H54 (cell line): ENCODE measurements at places on chromosomes 4 and X.

DNA sequence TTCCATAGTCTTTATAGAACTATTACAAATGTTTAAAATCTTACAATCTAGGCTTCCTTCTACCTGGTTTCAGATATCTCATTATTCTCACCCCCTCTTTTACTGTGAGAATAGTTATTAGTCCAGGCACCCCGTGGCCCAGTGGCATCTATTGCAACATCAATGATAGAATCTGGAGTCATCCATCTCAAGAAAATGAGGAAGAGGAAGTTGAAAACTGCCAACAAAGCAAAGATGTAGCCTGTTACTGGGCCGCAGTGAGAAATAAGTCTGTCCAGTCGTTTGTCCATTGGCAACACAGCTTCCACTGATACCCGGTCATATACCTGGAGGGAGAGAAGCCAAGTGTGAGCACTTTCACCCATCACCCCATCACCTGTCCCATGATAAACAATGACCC lies 6.0 kb upstream of the ASB11 start:
- no peak for DNase-seq

GRCh38 chr4:136900696-136901095 lies 631.6 kb downstream of the PCDH18 start:
- no peak for DNase-seq

GRCh38 chrX:150486011-150486410 lies 82.4 kb upstream of the MTM1 start:
- peak; percentile 15 for DNase-seq

- DNase-seq = no peak
These were observed 123.3 kb downstream of the EPHA5 start for GRCh38 chr4:65546882-65547416.

DNA sequence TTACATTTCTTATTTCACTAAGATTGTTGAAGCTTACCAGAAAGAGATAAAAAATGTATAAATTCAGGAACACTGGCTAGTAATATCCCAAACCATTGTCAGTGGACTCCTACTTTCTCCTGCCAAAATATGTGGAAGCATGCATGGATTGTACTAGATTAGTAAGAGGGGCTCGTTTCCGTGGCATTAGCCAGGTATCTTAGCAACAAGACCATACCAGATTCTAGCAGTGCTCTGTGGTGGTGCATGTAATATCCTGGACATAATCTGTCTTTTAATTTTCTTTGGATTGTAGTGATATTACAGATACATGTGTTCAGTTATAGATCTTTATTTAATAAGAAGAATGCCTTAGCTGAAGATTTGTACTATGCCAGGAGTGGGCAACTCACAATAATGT lies 371.9 kb upstream of the PITX2 start:
- DNase-seq = no peak

DNA sequence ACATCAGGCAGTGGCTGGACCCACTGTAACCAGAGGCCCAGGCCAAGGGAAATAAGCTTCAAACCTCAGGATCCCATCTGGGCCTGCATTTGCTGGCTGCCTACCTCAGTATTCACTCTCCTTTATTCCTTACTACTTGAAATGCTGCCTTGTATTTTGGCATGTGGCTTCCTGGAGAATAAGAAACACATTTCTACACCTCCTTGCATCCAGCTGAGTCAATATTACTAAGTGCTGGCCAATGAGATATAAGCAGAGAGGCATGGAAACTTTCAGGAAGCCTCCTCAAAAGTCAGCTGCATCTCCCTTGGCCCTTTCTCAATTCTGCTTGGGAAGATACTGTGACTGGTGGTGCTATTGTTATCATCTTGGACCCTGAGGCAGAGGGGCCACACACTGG lies 59.8 kb upstream of the RELL1 start:
- DNase-seq = no peak

GRCh38 chr4:151324752-151325110 lies 674 bp downstream of the SH3D19 start:
- DNase-seq = peak; percentile 32

DNA sequence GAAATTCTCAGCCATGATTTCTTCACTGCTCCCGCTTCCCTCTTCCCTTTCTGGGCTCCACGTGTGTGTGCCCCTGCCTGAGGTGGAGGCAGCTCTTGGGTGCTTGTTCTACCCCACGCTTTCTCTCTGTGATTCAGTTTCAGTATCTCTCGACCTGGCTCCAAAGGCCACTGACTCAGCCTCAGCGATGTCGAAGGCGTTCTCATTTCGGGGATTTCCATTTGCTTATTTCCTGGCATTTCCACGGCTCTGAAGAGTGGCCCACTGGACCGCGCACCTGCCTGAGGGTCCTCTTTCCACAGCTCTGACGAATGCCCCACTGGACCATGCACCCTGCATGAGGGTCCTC lies 52.4 kb downstream of the GAK start:
- DNase-seq = no peak

- no peak for DNase-seq
These were observed 199.5 kb downstream of the MAML3 start for GRCh38 chr4:139954512-139954911.

DNA sequence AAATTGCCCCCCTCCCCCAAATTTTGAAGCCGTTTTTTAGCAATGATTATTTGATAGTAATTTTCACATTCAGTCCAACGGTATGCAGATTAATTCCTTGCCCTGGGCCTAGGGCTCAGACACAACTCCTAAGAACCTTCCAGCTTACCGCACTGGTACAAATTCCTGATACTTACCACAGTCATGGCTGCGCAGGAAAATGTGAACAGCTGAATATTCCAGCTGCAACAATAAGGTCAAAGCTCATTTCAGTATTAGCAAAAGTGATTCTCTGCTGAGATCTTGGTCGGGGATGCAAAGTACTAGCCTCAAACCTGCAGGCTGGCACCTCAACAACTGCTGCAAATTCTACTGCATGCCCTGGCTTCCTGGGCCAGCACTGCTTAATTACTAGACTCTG lies 3.0 kb downstream of the ATP11C start:
- no peak for DNase-seq

GRCh38 chrX:117407449-117408150 lies 709.0 kb downstream of the KLHL13 start:
- DNase-seq = no peak

GRCh38 chr4:103429283-103429682 lies 231.1 kb upstream of the CENPE start:
- DNase-seq = no peak

- no peak for DNase-seq
These were observed 10.4 kb downstream of the SLC9B1 start for GRCh38 chr4:103008875-103009729.

- no peak for DNase-seq
These were observed 104.4 kb downstream of the ADRA2C start for GRCh38 chr4:3870567-3870962.

GRCh38 chr4:71181332-71181731 lies 157.5 kb upstream of the SLC4A4 start:
- DNase-seq = no peak

- DNase-seq = no peak
These were observed 716 bp downstream of the FHIP1A start for GRCh38 chr4:151409470-151410313.

DNA sequence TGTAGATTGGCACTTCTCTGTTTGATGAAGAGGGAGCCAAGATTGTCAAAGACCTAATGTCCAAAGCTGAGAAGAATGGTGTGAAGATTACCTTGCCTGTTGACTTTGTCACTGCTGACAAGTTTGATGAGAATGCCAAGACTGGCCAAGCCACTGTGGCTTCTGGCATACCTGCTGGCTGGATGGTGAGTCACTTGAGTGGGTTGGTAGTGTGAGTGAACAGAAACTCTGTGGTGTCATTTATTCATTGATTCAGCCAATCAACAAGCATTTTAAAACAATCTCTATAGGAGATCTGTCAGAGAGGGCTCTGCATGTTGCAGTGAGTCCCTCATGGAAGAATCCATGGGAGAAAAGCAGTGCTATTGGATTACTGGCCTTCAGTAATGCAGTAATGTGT lies 16.3 kb downstream of the TAF9B start:
- DNase-seq = no peak

- DNase-seq = no peak
These were observed 374.3 kb downstream of the IQCM start for GRCh38 chr4:149441338-149441737.

DNA sequence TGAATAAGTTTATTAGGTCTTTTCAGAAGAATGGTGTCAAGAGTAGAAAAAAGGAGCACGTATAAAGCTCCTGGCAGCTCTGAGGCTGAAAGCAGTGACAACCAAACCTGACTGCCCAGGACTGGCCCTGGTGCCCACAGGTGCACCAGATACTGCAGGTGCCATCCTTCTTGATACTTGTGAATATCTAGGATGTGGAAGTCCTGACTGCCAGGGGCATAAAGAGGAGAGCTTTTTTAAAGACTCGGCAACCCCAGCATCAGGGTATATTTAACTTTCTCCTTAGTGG lies 60.7 kb downstream of the TMEM150C start:
- no peak for DNase-seq

GRCh38 chr4:39563346-39563847 lies 36.2 kb upstream of the UGDH start:
- DNase-seq = no peak

DNA sequence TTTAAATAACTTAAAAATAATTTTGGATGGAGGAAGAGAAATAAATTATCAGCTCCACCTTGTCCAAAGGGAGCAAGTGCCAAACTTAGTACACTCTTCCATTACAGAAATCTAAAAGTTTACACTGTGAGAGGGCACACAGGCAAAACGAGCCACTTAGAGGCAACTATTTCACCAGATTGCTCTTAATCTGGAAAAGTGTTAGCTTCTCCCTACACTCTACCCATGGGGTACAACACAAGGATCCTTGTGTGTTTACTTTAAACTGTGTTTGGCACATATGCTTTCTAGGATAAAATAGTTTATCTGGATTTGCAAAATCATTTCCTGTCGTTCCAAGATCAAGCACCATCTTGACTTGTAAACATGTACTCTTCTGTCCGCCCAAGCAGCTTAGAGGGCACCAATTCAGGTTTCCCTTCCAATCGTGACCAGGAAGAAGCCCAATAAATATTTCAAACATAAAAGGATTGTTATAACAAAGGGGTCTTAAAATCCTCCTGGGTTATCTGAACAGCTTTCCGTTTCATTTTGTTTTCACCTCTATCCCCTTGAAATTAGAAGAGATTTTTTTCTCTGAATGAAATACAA lies 29.0 kb upstream of the KDR start:
- no peak for DNase-seq

DNA sequence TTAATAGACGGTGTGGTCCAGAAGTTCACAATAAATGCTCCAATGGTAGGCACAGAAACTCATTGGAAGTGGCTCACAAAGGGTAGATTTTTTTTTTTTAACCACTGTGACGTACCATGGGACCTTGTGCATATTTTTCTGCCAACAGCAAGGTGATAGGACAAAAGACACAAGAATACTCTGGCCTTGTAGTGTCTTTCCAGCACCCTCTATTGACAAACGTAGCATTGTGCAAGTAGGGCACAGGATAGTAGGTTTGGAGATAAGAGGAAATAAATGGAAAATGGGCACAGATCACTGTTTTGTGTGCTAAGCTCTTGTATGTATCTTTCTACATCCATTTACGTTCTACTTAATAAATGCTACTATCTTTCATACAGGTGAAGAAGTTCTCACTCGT lies 2054.9 kb downstream of the PCDH7 start:
- DNase-seq = no peak

DNA sequence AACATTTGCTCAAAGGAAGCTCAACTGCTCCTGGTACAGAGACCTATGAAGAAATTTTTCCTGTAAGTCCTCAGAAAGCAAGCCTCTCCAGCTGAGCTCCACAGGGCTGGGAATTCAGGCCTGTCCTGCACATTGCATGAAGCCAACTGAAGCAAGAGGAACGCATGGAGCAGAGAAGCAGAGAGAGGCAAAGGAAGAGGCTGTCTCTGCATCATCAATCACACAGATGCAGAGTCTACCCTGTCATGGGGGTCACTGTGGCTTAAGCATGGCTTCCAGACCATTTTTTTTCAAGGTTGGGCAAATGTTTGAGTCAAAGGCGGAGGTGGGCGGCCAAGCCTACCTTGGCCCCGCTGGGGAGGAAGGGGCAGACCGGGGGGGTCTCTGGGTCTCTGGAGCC lies 110.3 kb upstream of the MSX1 start:
- no peak for DNase-seq

- no peak for DNase-seq
These were observed 9.7 kb downstream of the NOP14 start for GRCh38 chr4:2953496-2953895.

GRCh38 chrX:149494844-149495565 lies 10.1 kb downstream of the IDS start:
- no peak for DNase-seq

DNA sequence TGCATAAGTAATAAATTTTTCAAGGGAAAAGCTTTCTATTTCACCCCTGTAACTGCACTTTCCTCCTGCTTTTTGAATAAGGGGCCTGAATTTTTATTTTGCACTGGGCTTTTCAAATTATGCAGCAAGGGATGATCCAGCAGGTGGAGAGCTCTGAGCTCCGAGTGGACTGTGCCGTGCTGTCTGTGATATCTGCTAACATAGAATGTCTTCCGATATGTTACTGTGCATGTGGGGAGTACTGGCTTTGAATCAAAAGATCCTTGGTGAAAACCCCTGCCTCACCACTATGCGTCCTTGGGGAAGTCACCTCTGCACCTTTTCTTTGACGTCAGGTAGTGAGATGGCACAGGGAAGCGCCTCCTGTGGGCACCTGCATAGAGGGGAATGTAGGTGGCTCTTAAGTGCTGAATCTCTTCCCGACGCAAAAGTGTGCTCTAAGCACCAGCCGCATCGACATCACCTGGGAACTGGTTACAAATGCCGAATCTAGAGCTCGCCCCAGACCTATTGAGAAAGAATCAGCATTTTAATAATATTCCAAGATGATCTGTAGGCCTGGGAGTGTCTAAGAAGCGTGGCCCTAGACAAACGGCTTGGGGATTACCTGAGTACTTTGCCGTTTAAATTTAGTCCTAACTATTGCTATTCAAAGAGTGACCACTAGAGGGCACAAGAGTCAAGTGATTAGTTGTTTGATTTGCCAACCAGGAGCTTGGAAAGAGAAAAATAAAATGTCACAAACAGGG lies 19.2 kb upstream of the WFS1 start:
- DNase-seq = peak; percentile 76

GRCh38 chrX:40120838-40121580 lies 23.3 kb upstream of the BCOR start:
- DNase-seq = no peak

- DNase-seq = no peak
These were observed 179.4 kb downstream of the RAPGEF2 start for GRCh38 chr4:159282329-159282728.

- DNase-seq = no peak
These were observed 353.8 kb upstream of the CASK start for GRCh38 chrX:42276982-42277690.

- DNase-seq = no peak
These were observed 84.0 kb downstream of the NAA11 start for GRCh38 chr4:79241846-79242245.

- no peak for DNase-seq
These were observed 182.3 kb downstream of the RPA4 start for GRCh38 chrX:97065973-97066372.

DNA sequence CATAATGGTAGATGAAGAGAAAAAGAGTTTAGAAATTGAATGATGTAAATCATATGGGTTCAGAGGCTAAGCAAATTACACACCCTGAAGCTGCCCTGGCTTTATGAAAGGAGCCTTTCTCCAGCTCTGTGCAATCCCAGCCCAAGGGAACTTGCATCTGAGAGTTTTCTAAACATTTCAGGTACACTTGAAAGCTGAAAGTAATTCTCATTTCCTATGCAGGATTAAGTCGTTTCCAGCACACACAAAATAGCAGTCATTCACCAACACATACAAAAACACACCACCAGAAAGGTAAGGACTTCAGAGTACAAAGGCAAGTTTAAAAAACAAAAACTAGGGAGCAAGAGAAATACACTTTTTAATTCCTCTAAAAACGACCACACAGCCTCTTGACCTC lies 1.7 kb downstream of the PDGFC start:
- no peak for DNase-seq
